ENCODE measurements at places on chromosomes 13 and 19.

DNA sequence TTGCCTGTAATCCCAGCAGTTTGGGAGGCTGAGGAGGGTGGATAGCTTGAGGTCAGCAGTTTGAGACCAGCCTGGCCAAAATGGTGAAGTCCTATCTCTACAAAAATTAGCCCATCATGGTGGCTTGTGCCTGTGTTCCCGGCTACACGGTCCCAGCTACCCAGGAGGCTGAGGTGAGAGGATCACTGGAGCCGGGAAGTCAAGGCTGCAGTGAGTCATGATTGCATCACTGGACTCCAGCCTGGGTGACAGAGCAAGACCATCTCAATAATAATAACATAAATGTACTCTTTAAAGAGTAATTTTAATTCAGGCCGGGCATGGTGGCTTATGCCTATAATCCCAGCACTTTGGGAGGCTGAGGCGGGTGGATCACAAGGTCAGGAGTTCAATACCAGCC is 38.7 kb downstream of the SKA3 start:
- ATAC-seq = no peak

DNA sequence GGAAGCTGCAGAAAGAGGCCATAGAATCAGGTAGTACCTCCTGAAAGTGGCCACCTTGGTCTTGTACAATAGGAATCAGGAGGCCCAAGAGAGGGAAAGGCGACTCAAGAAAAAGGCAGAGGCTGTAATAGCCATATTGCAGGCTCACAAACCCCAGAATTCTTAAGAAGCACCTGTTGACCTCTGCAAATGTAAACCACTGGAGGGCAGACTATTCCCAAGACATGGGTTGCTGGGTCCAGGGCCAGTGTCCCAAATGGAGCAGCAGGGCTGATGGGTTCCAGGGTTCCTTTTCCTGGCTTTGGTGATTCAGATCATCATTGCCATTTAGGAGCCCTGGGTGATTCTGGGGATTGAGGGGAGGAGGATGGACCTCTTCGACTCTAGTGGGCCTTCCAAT is 167.6 kb downstream of the B3GLCT start:
- ATAC-seq = no peak

DNA sequence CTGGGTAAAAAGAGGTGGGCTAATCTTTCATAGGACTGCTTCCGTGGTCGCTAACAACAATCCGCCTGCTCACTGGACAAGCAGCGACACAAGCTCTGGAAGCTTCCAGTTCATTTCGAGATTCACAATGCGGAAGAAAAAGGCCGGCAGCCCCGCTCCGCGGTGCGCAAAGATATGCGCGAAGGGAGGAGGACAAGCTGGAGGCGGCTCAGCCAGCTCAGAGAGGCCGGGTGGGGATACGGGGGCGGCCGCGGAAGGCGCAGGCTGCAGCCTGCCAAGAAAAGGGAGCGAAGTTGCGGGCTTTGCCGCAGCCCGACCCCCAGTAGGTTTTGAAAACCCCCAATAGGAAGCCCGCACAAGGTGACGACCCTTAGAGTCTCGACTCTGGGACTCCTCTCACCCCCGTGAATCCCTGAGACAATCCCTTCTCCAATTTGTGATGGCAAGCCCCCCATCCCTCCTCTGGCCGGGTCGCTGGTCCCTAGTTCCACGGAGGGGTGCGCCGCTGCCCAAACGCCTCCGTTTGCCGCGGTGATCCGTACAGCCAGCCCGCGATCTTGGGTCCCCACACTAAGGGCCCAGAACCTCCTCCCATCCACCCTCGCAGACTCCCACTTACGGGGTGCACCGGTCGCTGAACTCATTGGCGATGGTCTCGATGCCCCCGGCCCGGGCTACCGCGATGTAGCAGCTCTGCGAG is 697 bp downstream of the HSPH1 start:
- ATAC-seq = peak; percentile 15

DNA sequence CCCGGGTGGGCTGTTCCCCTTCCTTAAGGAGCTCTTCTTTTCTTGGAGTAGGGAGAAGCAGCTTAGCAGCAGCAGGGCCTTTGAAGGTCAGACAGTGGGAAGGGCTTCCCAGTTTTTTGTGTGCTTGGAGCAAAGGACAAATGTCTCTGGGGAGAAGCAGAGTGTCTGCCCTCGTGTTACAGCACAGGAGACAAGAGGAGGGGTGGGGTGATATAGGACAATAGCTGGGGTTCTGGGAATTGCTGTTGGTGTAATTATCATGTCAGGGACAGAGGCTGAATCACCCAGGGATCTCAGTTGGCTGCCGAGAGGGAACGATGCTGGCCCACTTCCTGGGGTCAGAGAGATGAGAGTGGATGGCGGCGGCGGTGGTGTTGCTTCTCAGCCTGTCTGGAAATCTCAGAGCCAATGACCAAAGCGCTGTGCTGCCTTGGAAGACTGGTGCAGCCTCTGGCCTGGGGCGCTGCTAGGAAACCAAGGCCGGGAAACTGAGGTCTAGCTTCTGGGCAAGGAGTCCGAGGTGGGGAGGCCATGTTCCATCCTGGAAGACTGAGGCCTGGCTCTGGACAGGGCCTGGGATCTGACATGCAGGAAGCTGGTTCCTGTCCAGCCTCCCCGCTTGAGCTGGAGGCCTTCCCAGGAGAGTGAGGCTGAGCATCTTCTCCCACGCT is 1.2 kb downstream of the INAFM1 start:
- ATAC-seq = no peak

DNA sequence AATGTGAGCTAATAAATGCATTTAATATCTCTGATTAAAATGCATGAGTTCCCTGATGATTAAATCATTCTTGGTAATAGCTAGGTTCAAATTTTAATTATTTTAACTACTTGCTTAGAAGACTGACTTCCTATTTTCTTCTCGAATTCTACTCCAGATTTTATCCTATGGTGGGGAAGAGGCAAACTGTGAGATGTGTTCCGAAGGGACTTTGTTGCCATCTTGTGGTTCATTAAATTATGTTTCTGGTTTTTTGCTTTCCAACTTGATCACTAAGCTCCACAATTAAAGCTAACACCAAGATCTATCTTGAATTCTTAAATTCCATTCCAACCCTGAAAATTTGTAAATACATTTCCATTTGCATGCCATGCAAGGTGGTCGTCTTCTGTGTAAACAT is 538.4 kb upstream of the PCDH20 start:
- no peak for ATAC-seq

DNA sequence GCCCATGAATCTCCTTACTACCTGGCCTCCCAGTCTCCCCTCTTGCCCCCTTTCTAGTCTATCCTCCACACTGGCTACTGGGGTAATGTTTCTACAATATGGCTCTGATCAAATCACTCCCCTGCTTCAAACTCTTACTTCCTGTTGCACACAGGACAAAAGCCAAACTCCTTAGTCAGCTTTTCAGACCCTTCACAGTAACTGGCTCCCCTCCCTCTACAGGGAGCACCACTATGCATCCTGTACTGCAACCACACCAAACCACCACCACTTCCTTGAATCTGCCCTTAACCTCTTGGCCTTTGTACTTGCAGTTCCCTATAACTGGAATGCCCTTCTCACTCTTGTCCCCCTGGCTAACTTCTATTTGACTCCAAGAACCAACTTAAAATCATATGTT is 32.2 kb downstream of the DEDD2 start:
- peak; percentile 76 for ATAC-seq

GRCh38 chr19:18771328-18772242 is 19.5 kb downstream of the COMP start:
- ATAC-seq = no peak

GRCh38 chr19:33394006-33394722 is 20.7 kb downstream of the CEBPG start:
- no peak for ATAC-seq

GRCh38 chr13:75704194-75704926 is 68.2 kb downstream of the LMO7 start:
- no peak for ATAC-seq

- ATAC-seq = no peak
Measured at GRCh38 chr13:27024776-27025492, 146.7 kb downstream of the USP12 start.

DNA sequence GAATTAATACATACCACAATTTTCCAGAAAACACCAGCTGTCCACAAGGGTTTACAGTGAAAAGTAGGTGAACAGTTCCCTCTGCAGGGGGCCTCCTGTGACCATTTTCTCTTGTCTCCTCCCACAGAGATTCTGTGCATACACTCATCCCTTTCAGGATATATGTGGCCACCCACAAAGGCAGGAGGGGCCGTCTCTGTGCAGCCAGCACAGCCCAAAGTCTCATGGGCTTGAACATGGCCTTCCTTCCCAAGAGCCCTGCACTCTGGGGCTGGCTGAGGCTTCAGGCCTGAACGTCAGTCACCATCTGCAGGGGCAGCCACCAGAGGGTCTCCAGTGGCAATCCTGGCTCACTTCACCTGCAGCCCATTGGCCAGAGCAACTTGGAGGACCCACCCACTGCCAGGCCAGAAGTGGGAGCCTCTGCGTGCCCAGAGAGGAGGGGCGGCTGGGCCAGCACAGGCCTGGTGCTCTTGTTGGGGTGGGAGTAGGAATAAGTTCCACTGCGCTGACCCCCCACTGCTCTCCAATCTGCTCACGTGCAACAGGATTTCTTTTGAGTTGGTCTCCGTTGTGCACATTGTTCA is 25.1 kb downstream of the TMEM161A start:
- peak; percentile 40 for ATAC-seq

- ATAC-seq = no peak
Measured at GRCh38 chr13:31029102-31029501, 96.6 kb downstream of the TEX26 start.

DNA sequence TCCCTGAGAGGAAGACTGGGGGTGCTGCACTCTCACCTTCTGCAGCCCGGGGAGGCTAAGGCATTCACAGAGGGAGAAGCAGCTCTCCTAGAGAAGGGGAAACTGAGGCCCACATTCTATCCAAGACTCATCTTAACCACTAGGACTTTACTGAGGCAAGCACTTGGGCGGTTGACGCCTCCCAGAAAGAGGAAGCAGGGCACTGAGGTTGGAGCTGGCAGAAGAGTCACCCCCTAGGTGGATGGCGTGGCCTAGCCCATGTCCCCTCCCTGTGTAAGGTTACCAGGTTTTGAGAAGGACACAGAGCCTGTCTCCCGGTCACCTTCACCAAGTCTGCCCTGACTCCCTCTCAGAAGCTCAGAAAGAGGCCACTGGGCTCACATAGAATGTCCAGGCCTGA is 2.7 kb downstream of the S1PR2 start:
- no peak for ATAC-seq

DNA sequence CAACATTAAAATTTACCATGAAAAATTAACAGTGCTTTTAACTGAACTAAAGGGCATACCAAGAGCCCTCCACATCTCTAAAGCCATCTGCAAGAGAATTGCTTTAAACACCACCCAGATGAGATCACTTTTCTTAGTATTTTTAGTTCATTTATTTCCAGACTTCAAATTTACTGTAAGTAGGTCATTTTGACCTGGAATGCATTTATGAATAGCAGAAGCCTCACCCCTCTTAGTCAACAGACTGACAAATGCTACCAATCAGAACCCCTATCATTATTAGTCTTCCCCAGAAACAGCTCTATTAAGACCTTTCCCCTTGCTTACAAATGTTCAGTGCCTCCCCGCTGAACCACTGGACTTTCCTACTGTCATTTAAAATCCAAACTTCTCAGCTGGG is 27.3 kb downstream of the RUBCNL start:
- ATAC-seq = no peak

DNA sequence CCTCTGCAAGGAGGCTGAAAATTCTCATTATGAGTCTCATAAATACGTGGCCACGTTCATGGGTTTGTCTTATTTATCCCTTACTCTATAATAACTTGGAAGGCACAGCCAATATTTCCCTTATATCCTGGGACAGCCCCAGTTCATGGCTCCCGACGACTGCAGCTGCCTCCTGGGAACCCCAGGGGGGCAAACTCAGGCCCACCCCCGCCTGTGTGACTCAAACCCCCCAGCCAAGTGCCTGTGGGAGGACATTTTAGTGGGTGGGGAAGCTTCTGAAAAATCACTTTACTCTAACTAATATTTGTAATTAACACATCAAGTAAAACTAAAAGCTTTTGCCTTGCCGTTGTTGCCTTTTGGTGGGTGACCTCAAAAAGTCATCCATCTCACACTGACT is 14.3 kb downstream of the RASA3 start:
- ATAC-seq = peak; percentile 24

DNA sequence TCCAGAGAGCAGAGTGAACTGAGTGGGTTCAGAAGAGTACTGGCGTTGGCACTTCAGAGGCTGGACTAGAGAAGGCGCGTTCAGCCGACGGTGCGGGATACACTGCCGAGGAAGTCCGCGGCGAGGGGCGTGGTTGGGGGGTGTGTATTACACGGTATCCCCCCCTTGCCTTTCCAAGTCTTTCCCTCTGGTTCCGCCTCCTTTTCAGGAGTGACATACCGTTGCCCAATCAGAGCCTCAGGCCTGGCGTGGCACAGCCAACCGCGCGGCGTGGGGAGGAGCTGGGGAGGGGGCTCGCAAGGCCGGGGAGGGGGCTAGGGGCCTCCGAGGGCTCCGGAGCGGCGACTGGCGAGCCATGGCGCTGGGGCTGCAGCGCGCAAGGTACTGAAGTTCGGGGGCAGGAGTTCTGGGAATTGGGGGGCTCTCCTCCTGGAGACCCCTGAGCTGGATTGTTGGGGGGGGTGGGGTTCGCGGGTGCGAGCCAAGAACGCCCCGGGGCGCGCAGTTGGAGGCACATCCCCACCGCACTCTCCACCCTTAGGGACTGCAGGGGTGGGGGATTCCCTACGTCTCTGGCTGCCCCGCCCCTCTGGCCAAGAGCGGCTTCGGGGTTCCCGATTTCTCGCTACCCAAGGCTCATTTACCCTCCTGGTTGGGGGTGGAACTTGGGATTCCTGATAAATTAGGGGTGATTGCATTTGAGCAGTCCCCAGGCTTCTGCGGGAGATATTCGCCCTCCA is at the start of gene HIF3A:
Gene HIF3A, plus strand, starts transcription at position 321 of the 740 bp plus-strand sequence. Its CDS starts 35 bp downstream, at position 356.
- no peak for ATAC-seq

DNA sequence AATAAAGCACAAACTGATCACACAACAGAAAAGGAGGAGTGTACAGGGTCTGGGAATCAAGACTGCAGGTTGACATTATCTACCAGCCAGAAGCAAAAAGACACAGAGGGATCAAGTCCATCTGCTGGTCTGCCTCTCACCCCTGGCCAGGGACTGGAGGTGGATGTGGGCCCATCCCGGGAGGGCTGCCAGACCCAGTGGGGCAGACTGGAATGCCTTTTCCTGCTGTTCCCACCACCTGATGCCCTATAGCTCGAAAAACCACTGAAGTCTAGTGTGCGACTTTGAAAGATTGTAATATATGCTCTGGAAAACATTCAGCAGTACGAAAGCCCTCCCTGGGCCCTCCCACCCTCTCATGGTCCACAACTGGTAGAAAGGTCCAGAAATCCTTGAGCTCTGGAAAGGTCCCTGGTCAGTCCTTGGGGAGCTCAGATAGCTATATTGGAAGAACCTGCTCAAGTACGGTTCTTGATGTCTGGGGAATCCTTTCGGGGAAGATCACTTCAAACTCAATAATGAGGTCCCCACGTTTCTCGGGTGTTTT is 2.6 kb downstream of the DNAJB1 start:
- no peak for ATAC-seq

GRCh38 chr13:36166046-36166445 is 34.9 kb upstream of the DCLK1 start:
- ATAC-seq = no peak

GRCh38 chr19:9323557-9323918 is 441 bp upstream of the ZNF559 start:
- ATAC-seq = peak; percentile 77

- ATAC-seq = peak; percentile 38
Measured at GRCh38 chr19:38004521-38005223, 97.7 kb downstream of the SIPA1L3 start.

GRCh38 chr13:40368127-40368891 is 298.1 kb downstream of the FOXO1 start:
- no peak for ATAC-seq

- ATAC-seq = peak; percentile 81
Measured at GRCh38 chr19:39506944-39507714, 7.8 kb upstream of the SELENOV start.
